Esophagus mucosa (tissue), 1 donor: ENCODE measurements at places on chromosomes 13 and 19. TPM values are rescaled to one million over a fixed set of nuclear protein-coding genes. Genes with fewer than 3 reads are reported as not detected.

Gene PSENEN
- total RNA-seq: 56.9 TPM

Gene NRTN
- 2.7 TPM for total RNA-seq

Gene TMEM86B
- total RNA-seq: 1.8 TPM

Gene CILP2
- not detected for total RNA-seq

Gene IRS2
- 1.6 TPM for total RNA-seq

Gene DACH1
- 0.24 TPM for total RNA-seq

Gene NEK3
- 4.3 TPM for total RNA-seq

Gene MUC16
- 0.56 TPM for total RNA-seq

Gene ZNF560
- not detected for total RNA-seq

Gene CALR
- 586 TPM for total RNA-seq

Gene SMIM24
- not detected for total RNA-seq

Gene ZNF486
- 0.60 TPM for total RNA-seq

Gene LGI4
- total RNA-seq: 1.4 TPM

Gene ATP8A2
- total RNA-seq: not detected

Gene CCDC169
- total RNA-seq: 0.40 TPM
